Activated CD4-positive, alpha-beta T cell treated with anti-CD3 and anti-CD28 coated beads, Interleukin-2, amount 10 ng/mL, durations not matched to agents 7 days and 5 days (primary cell): ENCODE measurements at places on chromosomes 12 and 14. TPM values are rescaled to one million over a fixed set of nuclear protein-coding genes. Genes with fewer than 3 reads are reported as not detected.

The ERBB3 gene
- total RNA-seq: 1.3 TPM

The SRP54 gene
- 58.0 TPM for total RNA-seq

The ABCB9 gene
- 6.7 TPM for total RNA-seq

The PSMC6 gene
- 85.5 TPM for total RNA-seq

The ST8SIA1 gene
- 0.52 TPM for total RNA-seq

The RIPK3 gene
- total RNA-seq: 41.4 TPM

The MMP17 gene
- total RNA-seq: 0.10 TPM
